ENCODE measurements at places on chromosomes 12 and 14. TPM values are rescaled to one million over a fixed set of nuclear protein-coding genes. Genes with fewer than 3 reads are reported as not detected.

- no peak for DNase-seq
These were observed 37.7 kb downstream of the MDGA2 start for GRCh38 chr14:47637753-47638152.

- DNase-seq, result no peak
These were observed 259.6 kb upstream of the ALG10B start for GRCh38 chr12:38056701-38057689.

DNA sequence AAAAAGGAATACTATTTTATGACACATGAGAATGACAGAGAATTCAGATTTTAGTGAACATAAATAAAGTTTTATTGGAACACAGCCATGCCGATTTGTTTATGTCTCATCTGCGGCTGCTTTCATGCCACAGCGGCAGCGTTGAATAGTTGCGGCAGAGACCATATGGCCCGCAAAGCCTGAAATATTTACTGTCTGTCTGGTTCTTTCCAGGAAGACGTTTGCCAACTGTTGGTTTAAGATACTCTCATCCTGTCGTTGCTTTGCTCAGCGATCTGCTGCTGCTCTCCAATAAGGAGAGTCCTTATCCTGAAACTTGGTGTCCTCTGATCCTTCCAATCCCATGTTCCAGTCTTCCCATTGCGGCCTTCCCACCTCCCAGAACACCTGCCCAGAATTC, 89.9 kb downstream of the SLC24A4 start:
- no peak for DNase-seq

DNA sequence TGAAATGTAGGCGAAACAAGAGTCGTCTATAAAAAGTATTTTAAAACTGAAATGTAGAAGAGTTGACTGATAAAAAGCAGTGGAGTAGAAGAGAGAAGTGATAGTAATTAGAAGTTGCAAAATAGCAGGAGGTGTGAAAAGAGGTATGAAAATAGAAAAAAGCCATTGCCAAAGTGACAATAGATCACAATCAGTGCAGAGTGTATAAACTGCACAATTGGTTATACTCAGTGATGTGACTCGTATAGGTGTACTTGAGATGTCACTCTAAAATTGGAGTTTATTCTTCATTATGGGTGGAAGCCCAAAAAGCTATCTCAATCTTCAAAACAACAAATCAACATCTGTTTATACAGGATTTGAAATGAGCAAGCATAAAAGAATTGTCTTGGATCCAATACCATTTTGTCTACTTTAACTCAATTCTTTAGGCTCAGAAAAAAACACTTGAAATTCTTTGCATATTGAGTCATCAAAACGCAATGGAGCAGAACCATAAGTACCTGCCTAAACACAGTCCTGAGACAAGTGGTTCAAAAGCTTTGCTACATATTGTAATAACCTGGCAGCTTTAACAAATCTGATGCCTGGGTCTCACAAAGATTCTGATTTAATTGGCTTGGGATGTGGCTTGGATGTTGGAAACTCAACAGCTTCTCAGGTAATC, 8.8 kb downstream of the IKBIP start:
- DNase-seq, result no peak

DNA sequence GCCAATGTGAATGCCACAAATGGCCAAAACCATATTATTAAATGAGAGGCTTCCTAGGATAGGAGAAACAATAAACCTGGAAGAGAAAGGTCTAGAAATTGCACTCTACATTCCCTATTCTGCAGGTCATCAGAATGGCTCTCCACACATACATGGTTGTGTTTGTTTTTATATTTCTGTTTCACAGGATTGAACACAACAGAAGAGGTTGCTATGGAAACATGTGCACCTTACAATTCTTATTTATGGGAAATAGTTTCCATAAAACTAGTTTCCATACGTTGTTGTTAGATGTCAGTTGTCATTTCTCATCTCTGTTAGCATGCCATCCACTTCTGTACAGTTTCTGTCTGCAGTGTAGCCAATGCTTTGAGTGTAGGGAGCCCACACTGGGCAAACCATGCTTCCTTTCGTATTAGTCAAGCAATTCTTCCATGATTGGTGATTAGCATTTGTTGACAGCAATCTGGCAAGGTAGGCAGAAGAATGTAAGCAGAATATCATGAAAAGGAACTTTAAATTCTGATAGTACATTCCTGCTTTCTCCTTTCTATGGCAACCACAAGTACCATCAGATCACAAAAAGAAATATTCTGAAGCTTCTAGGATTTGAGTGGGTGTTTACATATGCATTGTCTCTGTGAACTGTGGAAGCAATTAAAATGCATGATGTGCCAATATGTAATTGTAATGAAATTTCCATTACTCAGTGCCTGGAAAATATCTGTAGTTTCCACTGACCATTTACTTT, 141.6 kb upstream of the AVPR1A start:
- DNase-seq, result no peak

DNA sequence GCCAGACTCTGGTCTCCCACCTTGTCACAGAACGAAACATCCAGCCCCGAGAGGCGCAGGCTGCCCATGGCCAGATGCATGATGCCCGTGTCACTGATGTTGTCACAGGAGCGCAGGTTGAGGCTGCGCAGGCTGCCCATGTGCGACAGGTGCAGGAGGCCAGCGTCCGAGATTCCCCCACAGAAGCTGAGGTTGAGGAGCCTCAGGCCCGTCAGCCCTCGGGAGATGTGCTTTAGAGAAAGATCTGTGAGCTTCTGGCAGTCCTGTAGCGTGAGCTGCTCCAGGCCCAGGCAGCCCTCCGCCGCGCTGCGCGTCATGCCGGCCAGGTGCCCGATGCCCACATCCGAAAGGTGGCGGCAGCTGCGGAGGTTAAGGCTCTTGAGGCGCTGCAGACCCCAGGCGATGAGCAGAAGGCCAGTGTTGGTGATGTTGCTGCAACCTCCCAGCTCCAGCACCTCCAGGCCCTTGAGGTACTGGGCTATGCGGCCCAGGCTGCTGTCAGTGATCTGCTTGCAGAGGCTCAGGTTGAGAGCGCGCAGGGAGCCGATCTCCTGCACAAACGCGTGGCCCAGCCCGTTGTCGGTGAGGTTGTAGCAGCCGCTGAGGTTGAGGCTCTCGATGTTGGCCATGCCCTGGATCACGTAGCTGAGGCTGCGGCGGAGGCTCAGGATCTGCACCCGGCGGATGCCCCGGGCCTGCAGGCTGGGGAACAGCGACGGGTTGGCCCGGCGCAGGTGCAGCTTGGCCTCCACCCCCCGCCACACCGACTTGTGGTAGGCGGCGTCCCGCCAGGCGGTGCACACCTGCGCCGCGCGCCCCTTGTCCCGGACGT, 991 bp downstream of the FBXL14 start:
- DNase-seq, result peak; percentile 74

DNA sequence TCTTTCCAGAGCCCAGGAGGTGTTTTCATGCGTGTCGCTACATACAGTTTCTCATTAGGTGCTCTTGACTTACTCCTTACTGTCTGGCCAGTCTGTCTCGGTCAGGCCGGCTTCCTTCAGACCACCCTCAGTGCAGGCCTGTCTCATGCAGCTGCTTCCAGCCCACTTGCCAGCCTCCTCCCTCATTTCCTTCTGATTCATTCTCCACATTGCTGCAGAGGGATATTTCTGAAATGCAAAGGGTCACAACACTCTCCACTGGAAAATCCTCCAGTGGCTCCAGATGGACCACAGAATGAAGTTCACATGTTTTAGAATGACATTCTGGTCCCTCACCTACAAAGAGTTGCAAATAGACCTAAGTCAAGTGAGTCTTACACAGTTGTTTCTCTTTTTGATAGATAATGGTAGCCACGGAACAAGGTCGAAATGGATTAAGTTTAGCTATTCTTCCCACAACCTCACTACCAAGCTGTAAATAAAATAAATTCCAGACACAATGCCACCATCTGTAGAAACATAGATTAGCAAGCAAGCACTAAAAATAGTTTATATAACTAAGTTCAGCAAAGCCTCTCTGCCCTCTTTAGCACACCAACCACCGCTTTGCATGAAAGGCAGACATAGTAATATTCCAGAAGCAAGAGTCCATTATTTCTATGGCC, 146.9 kb downstream of the ESR2 start:
- no peak for DNase-seq

DNA sequence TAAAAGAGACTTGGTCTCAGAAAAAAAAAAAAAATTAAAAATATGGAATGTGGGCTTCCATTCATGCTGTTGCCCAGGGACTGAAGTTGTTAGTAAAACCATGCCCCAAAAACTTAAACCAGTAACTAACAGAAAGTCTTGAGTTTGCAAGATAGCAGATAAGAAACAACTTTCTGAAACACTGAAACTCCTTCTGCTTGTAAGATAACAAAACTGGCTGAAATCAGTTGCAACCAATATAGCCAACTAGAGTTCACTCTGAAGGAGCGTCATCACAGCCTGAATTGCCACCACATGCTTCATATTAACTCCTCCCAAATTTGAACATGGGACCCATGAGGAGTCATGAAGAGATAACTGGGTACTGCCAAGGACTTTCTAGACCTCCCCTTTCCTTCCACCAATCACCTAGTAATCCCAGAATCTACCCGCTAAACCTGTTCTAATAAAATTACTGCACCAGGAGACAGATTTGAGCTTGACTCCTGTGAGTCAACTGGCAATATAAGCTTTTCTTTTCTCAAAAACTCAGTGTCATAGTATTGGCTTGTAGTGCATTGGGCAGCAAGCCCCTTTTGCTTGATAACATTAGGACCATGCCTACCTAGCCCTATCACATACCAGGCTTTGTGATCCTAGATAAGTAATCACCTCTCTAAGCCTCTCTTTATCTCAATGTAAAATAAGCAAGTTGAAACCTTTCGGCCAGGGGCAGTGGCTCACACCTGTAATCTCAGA, 53.6 kb downstream of the R3HDM2 start:
- DNase-seq, result no peak

- no peak for DNase-seq
These were observed 1136.0 kb downstream of the FLRT2 start for GRCh38 chr14:86665975-86666374.

DNA sequence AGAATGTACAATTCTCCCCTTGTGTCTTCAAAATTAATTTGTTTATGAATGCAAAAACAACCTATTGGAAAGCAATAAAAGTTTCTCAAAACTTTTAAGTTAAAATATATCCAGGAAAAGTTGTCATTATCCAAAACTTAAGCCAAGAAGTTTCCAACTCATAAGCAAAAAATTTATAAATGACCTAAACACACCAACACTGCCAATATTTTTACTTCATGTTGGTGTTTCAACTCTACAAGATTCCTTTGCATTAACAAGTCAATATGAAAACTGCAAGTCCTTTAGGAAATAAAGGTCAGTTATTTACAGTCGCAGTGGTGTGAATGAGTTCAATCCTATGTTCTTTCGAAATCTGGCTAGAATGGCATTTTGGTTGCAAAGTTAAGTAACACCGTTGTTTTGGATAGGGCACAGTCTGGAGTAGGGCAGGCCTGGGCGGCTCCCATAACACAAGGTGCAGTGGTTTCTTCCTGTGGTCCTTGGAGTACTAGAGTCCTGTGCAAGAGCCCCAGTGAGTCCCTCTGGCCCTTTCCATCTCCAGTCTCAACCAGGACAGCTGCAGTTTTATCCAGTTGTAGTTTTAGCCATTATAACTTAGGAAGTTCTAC, 151.4 kb downstream of the MED13L start:
- DNase-seq, result no peak

Gene KRT6C
- total RNA-seq, result not detected

Gene GPRC5D
- total RNA-seq, result not detected

Gene TDG
- 25.1 TPM for total RNA-seq
